ENCODE measurements at places on chromosomes 3 and 15.

GRCh38 chr3:144039661-144040060 is 68.0 kb downstream of the DIPK2A start:
- no peak for DNase-seq

GRCh38 chr15:48559285-48559684 is 86.2 kb downstream of the FBN1 start:
- peak; percentile 21 for DNase-seq

DNA sequence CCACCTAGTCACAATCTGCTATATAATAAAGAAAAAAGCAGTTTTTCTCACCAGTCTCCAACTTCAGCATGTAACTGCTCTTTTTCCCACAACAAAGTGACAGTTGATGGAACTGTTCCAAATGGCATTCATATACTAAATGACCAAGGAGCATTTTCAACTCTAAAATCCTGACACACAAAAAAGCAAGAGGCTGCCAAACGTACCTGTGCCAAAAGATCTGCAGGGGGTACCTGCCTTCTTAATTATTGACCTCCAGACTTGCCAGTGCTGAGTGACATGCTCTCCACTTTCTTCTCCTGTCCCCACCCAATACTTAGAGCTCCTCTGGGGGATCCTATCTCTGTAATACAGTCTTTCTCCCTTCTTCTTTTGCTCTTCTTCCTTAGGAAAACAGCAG is 18.0 kb downstream of the ZBED2 start:
- DNase-seq = no peak

GRCh38 chr3:152120601-152121269 is 148.0 kb upstream of the MBNL1 start:
- no peak for DNase-seq

DNA sequence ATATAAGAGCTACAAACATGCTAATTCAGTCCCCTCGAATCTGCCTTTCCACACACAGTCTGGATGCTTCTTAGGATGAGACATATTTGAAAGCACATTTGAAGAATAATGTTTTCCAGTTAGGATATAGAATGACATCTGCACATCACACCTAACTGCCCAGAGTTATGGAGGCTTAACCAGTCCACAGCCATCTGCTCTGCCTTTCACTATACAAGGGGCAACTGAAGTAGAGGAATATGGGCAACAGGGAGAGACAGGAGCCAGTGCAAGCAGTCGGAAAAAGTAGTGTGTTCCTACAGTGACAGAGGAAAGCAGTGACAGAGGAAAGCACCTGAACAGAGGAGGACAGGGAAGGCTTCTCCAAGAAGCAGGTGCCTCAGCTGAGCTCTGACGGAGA is 79.0 kb upstream of the CLDN18 start:
- no peak for DNase-seq

DNA sequence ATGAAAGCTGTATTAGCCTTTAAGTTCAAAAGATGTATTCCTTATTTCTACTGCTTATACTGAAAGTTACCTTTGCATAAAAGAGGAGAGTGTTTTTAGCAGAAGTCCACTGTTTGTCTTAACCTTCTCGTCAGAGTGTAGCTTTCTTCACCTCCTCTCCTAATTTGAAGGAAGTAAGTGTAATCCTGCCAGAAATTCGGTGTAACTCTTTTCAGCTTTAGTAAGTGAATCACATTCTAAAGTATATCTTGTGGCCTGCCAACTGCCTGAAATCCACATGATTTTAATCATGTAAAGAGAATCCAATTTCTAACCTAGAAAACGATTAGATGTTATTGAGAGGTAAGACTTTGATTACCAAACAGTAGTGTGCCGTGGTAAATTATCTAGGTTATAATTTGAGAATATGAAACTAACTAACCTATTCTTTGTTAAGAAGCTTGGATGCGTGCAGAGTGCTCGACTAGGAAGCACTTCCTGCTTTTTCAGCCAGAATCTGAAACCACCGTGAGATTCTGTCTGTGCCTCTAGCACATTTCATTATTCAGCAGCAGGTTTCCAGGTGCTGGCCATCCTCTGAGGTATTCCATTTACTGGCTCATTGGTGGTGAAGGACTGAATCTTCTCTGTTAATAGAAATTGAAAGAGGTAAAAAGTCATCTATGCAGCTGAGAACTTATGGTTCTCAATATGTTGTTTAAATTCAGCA is 7.5 kb downstream of the GYG1 start:
- DNase-seq = no peak

- DNase-seq = no peak
These were observed 45.2 kb downstream of the KLHL25 start for GRCh38 chr15:85749261-85750151.

GRCh38 chr3:137760341-137761098 is 3.6 kb upstream of the SOX14 start:
- no peak for DNase-seq

DNA sequence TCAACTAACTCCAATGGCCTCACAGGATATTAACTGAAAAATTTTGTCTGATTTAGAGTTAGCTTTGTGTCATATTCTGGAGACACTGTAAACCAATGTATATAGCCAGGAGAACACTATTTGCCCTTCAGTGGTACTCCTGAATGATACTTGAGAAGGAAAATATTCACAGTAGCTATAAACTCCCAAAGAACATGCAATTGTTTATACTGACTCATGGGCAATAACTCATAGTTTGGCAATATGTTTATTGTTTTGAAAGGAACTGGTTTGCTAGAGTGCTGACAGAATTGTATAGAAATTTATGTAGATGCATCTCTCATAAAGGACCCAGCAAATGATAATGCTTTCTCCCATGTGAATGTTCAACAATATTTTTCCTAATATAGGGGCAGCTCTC is 537.6 kb downstream of the PLOD2 start:
- no peak for DNase-seq

DNA sequence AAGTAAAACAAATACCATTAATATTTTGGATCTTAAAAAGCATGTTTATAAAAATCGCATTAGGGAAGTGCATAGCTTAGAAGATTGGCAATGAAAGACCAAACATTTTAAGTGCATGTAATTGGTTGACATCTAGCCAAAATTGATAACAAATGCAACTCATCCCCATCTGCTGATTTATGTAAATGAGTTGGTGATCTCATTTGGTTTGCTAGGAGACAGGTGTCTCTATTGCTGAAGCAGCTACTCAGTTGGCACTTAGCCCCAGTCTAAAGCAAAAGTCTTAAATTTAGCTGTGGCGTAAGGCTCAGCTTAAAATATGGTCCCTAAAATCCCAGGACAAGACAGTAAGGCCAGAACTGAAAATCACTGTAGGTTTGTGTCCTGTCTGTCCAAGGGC is 113.5 kb upstream of the CHL1 start:
- DNase-seq = no peak

- DNase-seq = no peak
These were observed 39.7 kb downstream of the NPTN start for GRCh38 chr15:73593304-73594074.

DNA sequence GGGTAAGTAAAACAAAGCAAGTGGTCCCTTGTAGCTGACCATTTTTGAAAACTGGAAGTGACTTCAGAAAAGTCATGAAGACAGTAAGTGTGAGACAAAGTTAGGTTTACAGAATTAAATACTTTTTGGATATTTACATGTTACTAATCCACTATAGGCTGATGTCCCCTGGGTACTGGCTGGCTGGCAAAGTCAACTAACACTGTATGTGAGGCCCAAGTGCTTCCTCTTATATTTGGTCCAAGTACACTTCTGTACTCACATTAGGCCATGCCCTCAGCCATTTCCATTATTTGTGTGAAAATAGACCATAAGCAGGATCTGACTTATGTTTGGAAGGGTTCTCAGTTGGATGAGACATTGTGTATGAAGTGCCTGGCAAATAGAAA is 5.5 kb upstream of the LEKR1 start:
- DNase-seq = no peak

DNA sequence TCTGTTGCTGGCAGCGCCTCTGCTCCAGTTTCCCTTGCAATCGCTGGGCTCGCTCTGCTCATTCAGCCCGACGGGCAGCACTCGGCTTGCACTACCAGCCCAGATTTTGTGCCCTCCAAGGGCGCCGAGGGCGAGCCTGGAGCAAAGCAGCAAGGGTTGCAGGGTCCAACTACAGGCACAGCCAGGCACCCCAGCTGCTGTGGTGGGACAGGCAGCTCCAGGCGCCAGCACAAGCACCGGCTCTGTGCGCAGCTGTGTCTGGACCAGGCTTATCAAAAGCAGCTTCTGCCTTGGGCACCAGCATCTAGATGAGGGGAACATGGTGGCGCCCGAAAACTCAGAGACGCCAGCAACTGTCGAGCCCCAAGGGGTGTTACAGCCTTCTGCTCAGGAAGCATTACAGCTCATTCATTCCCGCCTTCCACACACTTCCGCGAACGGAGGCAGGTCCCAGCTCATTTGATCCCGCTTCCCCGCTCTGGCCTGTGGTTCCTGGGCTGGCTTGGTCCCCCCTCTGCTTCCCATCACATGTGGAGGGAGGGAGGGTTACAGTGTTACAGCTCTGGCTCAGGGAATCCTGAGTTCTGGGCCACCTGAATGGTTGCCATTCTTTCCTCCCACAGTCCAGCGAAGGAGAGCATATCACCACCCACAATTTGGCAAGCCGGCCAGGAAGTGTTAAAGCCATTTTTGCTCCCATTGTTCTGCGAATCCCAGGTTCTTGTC is 409.9 kb upstream of the ALCAM start:
- DNase-seq = no peak

DNA sequence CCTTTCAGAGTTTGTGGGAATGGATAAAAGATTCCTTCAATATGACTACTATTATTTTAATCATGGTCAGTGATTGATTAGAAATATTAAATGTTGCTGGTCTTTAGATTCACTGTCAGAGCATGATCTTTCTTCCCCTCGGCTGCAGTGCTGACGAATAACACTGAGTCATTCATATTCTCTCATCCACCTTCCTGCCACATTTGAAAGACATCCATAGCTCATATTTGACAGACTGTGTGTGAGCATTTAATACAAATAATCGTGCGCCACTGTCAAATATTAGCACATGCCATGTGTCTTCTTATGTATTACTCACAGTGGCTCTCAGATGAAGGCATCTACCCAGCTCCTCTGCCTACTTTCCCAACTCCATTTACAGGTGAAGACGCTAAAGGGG is 476.5 kb upstream of the TPRG1 start:
- no peak for DNase-seq

GRCh38 chr3:13623101-13623654 is 74.3 kb downstream of the FBLN2 start:
- DNase-seq = no peak

Data from kidney epithelial cell (primary cell).